Activated CD4-positive, alpha-beta T cell treated with anti-CD3 and anti-CD28 coated beads, Interleukin-2, amount 50 U/mL, for 16 hours (primary cell): ENCODE measurements at places on chromosomes 1 and 21.
A peak's percentile ranks its signal among the peaks of the same experiment; 100 is the strongest.

- DNase-seq: no peak
These were observed 207.3 kb downstream of the NRIP1 start for GRCh38 chr21:14857529-14857928.

GRCh38 chr1:202804126-202804525 is 4.1 kb downstream of the KDM5B start:
- DNase-seq: no peak

DNA sequence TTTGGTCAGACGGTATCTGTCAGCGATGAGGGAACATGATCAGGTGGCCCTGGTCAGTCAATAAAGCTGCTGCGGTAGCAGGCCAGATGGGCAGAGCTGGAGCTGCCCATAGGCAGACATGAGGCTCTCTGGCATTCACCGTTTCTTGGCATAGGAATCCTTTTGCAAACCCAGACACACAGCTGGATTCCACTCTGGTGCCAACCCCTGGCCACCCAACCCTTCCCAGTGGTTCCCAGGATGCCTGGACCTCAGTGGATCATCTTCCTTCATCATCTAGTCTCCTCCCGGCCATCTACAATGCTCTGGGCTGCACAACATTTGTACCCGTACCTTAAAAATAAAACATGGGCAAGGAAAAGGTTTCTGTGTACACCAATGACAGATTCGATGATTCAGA is 68.3 kb upstream of the ACTRT2 start:
- DNase-seq: no peak

GRCh38 chr1:234841710-234842231 is 231.8 kb upstream of the IRF2BP2 start:
- peak; percentile 58 for DNase-seq

GRCh38 chr1:63937461-63938022 is 163.7 kb downstream of the ROR1 start:
- no peak for DNase-seq

DNA sequence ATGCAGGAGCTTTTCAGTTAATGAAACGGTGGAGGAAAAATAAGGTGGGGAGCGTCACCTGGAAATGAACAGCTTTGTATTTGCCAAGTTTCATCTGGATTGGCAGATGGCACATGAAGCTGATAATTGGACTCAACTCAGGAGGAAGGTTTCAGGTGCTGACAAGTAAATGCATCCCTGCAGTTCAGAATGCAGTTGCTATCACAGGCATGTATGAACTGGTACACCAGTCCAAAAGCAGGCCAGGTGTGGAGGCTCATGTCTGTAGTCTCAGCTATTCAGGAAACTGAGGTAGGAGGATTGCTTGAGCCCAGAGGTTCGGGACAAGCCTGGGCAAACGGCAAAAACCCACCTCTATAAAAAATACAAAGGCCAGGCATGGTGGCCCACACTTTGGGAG is 15.5 kb downstream of the DEGS1 start:
- DNase-seq: no peak

- DNase-seq: no peak
These were observed 147.9 kb downstream of the LRRC40 start for GRCh38 chr1:70057500-70057899.

DNA sequence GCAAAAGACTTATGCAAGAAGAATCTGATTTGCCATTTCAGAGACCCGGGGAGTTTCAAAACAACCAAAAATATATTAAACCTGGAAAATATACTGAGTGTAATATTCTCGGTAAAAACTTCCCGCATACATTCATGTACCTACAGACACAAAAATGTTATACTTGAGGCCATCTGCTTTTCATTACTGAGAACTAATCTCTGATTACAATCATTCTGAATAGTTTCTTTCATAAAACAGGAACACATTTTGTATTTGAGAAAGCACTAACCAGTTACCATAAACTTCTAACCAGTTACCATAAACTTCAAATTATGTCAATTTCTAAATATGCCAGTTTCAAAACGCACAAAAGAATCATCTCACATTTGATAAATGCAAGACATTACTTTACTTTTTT is 7.8 kb downstream of the ZNHIT6 start:
- DNase-seq: no peak

- DNase-seq: no peak
These were observed 16.1 kb downstream of the DIPK1A start for GRCh38 chr1:92944901-92945747.

DNA sequence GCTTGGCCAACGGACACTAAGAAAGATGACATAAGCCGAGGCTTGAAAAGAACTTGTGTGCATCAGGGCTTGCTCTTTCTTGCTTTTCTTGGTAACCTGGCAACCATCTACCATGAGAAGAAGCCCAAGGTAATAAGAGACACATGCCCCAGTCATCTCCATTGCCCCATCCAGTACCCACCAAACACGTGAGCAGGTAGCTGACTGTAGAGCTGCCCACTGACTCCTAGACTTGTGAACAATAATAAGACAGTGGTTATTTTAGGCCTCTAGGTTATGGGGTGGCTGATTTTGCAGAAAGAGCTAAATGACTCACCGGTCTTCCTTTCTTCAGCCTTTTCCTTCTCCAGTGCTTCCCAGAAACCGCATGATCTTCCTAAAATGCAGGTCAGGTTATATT is 105.0 kb upstream of the JUN start:
- DNase-seq: no peak

- DNase-seq: no peak
These were observed 7.7 kb downstream of the PDZK1IP1 start for GRCh38 chr1:47181955-47182675.

DNA sequence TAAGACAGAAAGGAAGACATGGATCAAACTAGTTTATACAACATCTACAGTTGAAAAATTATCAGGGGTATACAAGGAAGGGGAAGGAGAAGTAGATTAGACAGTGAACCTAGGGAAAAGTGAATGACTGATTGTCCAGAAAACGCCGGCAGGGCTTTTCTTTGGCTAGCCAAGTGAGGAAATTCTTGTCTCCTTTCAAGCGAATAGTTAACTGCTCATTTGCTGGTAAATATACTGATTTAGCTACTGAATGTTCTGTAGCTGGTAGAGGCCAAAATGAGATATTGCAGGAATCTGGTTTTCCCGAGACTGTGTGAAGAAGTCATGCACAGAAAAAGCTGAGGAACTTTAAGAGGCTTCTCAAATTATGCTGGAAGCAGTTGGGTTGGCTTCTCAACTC is 128.5 kb upstream of the ZNHIT6 start:
- DNase-seq: no peak

DNA sequence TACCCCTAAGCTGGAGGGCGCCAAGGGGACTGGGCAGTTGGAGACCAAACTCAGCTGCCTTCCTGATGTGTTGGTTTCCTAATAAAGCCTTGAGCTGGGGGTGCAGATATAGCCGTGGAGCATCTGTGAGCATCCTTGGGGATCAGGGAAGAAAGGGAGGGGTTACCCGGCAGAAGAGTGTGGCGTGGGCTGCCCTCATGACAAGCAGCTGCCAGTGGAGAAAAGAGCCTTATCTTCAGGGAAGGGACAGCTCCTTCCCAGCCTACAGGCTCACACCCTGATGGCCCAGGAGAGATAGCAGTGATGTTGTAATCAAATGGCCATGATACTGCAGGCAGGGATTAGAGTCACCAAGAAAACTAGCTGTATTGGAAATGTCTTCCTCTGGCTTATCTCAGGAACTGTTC is 10.8 kb upstream of the NFASC start:
- DNase-seq: no peak

DNA sequence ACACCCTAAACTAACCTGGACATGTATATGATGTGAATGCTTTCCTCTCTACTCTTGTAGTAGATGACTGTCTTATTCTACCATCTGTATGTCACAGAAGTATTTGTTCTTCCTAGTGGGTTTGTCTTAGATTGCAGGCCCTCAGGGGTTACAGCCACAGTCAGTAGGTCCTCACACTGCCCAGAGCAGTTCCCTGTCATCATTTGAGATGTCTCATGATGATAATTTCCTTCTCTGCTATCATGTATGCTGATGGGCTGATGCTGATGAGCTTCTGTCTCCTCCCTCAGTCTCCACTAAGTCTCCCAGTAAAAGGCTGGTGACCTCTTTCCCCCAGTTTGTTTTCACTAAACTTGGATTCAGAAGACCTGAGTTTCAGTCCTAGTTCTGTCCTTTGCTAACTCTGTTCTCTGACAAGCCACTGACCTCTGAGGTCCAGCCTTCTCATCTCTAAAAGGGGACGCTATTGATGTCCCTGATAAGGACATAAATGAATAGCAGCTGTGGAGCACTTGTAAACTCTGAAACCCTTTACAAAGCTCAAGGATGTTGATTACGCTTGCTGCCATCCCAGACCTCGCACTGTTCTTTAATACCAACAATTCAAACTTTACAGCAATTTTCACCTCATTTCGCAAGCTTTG is 3.1 kb upstream of the ETV3 start:
- DNase-seq: no peak
